Transverse colon (tissue), 4 donors: ENCODE measurements at places on chromosomes 11 and 22. TPM values are rescaled to one million over a fixed set of nuclear protein-coding genes. Genes with fewer than 3 reads are reported as not detected.

The OR4C6 gene
- not detected for total RNA-seq

The TH gene
- total RNA-seq, result not detected

The GVQW3 gene
- 5.6 TPM for total RNA-seq

The OR4A16 gene
- total RNA-seq, result not detected

The KRTAP5-8 gene
- total RNA-seq, result 3.2 TPM

The ST14 gene
- 335 TPM for total RNA-seq

The C11orf86 gene
- 88.3 TPM for total RNA-seq

The NCAPH2 gene
- 64.7 TPM for total RNA-seq

The MMP10 gene
- total RNA-seq, result not detected

The MRPL17 gene
- total RNA-seq, result 17.9 TPM
